Renal pelvis (tissue), 12 donors: ENCODE measurements at places on chromosomes 6 and 20. TPM values are rescaled to one million over a fixed set of nuclear protein-coding genes. Genes with fewer than 3 reads are reported as not detected.

Gene IP6K3
- polyA plus RNA-seq = 0.83 TPM

Gene FBXO5
- polyA plus RNA-seq = 30.1 TPM

Gene MEP1A
- not detected for polyA plus RNA-seq

Gene SNAI1
- polyA plus RNA-seq = 12.8 TPM

Gene EFCAB8
- 0.09 TPM for polyA plus RNA-seq

Gene REPS1
- 60.4 TPM for polyA plus RNA-seq

Gene SAMD3
- polyA plus RNA-seq = 0.64 TPM

Gene SCUBE3
- polyA plus RNA-seq = 55.7 TPM

Gene BCKDHB
- 24.2 TPM for polyA plus RNA-seq

Gene SLC44A4
- 66.9 TPM for polyA plus RNA-seq

Gene BPI
- 1.5 TPM for polyA plus RNA-seq

DNA sequence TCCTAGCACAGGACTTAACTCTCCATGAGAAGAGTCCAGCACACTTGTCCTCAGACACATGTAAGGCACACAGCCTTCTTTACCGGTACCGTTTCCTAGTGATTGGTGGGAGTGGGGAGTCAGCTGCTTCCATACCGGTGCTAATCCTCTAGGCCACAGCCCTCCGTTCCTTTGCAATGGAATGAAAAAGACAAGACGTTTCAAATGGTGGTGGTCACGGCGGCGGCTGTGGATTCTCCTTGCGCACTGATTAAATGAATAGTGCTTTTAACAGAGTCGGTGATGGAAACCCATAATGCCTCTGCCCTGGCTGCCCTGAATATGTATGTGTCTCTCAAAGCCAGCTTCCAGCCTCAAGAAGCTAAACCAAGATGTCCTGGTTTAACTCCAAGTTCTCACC lies 34.8 kb upstream of the GABRR1 start:
- no peak for DNase-seq

DNA sequence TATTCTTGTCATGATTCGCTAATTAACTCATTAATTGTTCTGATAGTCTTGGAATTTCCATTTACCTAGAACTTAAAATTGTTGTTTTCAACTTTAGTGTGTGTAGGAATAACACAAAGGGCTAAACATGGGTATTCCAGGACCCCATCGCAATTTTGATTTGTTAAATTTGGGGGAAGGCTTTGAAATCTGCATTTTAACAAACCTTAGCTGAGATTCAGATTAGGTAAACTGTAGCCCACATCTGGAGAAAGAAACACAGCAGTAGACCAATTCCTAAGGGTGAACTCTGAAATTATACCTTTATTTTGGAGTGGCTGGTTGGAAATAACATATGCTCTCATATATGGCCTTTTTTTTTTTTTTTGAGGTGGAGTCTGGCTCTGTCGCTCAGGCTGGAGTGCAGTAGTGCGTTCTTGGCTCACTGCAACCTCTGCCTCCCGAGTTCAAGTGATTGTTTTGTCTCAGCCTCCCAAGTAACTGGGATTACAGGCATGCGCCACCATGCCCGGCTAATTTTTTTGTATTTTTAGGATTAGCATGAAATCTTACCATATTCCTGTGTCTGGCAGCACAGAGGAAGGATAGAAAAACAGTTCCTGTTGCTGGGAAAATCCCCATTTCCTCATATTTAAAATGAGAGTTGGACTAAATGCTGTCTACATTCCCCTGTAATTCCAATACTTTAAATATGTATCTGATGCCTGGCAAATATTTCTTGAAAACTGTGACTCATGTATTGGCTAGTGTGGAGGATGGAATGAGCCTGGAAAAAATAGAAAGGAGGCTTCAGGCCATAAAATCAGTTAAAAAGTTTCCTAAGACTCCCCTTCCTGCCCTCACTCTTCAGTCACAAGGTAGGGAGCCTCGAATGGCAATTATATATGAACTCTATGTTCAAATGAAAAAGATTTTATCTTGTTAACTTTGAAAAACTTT lies 96.7 kb upstream of the FAM184A start:
- no peak for DNase-seq

DNA sequence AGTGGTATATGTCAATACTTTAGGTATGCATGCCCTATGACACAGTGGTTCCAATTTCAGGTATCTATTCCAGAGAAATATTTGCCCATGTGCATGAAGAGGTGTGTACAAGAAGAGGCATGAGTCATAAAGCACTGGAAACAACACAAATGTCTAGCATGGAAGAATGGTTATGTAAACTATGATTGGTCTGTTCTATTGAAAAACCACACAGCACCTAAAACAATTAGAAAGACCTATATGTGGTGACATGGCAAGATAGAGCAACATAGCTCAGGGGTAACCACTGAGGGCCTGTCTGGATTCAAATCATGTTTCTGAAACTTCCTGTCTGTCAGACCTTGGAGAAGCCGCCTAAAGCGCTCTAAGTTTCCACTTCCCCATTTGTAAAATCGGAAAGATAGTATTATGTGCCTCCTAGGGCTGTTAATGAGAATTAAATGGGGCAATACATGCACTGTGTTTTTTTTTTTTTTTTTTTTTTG lies 76.0 kb upstream of the SHLD1 start:
- DNase-seq = no peak

DNA sequence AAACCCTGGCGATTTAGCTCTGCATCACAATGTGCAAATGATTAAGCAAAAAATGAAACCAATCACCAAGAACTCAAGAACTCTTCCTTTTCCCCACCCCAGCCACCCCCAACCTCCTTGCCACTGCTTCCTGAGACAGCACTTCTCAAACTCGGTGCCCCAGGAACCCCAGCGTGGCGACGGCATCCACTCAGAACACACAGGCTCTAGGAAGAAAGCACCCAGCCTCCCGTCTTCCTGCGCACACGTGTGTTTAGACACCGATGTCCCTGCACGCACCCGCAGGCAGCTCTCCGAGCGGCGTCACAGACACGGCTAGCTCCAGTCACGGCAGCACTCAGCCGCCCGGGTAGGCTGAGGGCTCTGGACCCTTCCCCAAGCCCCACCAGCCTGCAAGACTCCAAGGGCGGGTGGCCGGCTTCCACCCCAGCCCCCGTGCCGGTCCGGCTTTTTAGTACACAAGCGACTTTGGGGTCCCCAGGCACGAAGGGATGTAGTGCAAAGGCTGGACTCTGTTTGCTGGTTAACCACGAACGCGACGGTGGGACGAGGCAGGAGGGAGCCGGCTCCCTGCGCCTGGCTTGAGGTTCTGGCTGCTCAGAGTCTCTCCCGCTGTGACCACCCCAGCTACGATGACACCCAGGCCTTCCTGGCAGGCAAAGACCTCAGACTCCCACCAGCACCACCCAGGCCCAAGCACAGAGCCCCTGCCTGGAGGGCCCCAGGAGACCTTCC lies 51.9 kb downstream of the KCNQ2 start:
- DNase-seq = no peak

GRCh38 chr6:117502580-117502979 lies 20.1 kb downstream of the DCBLD1 start:
- DNase-seq = no peak

GRCh38 chr6:3813918-3814317 lies 35.3 kb upstream of the FAM50B start:
- no peak for DNase-seq

GRCh38 chr20:64229507-64230061 lies 26.0 kb upstream of the PCMTD2 start:
- DNase-seq = no peak

DNA sequence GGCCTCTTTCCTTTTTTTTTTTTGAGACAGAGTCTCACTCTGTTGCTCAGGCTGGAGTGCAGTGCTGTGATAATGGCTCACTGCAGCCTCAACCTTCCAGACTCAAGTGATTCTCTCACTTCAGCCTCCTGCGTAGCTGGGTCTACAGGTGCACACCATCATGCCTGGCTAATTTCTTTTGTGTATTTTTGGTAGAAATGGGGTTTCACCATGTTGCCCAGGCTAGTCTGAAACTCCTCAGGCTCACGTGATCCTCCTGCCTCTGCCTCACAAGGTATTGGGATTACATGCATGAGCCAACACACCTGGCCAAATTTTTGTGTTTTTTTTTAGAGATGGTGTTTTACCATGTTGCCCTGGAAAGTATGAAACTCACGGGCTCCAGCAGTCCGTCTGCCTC lies 29.3 kb downstream of the SRC start:
- no peak for DNase-seq

DNA sequence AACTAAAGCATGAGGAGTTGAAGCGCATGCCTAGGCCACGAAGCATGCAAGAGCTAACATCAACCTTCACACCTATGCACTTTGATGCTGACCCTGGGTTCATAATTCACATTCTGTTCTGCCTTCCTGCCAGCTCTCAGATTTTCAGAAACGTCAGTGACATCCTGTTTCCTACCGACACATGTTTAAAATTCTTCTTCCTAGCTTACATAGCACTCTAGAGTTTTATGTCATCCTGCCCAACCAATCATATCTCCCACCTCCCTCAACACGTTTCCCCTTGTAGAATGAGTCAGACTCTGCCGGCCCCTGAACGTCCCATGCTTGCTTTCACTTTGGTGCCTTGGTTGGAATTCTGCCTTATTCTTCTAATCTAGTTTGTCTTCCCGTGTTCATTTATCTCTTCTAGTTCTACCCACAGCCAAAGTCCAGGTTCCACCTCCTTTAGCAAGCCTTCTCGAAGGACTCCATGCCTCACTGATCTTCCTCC lies 97.2 kb upstream of the MAP7 start:
- DNase-seq = no peak

DNA sequence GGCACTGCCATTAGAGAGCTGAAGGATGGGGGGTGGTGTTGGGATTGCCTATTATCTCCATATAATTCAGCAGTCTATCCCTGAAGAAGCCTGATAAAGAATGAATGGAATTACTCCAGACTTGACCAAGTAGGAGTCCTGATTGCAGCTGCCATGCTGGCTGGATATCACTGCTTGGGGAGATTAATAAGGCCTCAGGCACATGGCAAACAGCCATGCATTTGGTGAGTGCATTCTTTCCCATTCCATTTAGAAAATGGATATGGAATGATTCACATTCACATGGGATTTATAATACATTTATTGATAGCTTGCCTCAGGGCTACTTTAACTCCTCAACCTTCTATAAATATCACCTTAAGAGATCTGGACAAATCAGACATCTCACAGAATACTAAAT lies 49.6 kb upstream of the HLA-A start:
- no peak for DNase-seq

GRCh38 chr20:43798291-43799149 lies 71.7 kb upstream of the GTSF1L start:
- DNase-seq = peak; percentile 12

DNA sequence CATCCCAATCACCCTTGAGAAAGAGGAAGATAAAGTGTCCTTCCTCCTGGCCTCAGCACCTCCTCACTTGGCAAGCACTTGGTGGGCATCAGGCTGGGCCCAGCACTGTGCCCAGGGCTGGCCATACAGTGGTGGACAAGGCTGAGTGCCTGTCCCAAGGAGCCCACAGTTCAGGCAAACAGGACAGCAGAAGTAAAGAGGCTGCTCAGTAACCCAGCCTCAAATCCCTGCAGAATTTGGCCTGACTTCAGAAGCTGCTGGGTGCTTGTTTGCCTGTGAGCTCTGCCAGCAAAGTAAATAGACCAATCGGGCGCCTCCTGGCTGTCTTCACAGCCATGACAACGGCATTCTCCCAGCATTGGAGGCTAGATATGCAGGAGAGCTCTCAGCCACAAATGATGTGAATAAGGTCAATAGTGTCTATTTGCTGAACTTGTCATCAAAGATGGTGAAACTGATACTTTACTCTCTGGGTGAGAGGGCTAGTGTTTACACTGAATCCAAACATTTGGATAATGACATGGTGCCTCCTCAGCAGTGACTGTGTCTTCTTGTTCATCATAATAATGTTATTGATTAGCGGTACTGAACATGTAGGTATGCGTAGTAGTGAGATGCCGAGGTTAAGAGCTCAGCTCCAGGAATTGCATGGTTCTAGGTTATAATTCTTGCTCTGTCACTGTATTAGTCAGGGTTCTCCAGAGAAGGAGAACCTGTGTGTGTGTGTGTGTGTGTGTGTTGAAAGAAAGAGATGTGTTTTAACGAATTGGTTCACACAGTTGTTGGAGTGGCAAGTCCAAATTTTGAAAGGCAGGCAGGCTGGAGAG lies 36.9 kb upstream of the FANCE start:
- DNase-seq = peak; percentile 57

GRCh38 chr20:63029358-63030121 lies 22.8 kb upstream of the BHLHE23 start:
- DNase-seq = no peak

DNA sequence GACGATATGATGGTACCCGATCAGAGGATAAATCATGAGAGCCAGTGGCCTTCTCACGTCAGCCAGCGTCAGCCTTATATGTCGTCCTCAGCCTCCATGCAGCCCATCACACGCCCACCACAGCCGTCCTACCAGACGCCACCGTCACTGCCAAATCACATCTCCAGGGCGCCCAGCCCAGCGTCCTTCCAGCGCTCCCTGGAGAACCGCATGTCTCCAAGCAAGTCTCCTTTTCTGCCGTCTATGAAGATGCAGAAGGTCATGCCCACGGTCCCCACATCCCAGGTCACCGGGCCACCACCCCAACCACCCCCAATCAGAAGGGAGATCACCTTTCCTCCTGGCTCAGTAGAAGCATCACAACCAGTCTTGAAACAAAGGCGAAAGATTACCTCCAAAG lies 122.2 kb downstream of the TMEM242 start:
- no peak for DNase-seq

GRCh38 chr20:56572172-56572571 lies 39.1 kb downstream of the FAM209B start:
- no peak for DNase-seq

- DNase-seq = no peak
Measured at GRCh38 chr6:7532821-7533220, 8.7 kb upstream of the DSP start.

- no peak for DNase-seq
Measured at GRCh38 chr6:117542493-117542892, 59.8 kb downstream of the GOPC start.

DNA sequence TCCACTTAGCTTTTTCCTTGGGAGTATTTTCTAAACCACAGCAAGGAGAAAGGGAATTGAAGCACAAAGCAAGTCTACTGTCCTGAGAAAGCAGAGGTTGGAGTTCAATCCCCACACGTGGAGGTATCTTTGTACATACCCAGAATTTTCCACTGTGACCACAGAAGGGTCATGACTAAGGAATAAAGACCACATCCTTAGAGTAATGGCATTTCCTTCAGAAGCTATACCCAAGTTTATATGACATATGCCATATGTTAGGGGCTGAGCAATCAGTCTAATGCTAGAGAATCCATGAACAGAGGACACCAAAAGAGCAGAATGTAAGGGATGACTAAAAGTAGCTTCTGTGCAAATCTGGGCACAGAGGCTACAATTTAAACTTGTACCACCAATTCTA lies 46.4 kb downstream of the ATG5 start:
- no peak for DNase-seq

DNA sequence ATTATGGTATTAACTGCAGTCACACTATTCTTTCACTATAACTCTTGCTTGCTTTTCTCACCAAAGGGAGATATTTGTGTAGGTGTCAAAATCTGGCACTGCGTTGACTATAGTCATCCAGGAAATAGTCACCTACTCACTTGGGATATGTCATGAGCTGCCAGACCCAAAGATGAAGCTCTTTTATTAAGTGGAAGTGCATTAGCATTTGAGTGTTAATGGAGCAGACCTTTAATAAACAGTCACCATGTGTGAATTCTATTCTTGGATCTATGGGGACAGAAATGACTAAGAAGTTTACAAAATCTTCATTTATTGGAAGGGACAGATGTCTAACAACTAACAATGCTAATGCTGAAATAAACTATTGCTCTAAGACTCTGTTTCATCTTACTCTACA lies 130.1 kb upstream of the NEDD9 start:
- DNase-seq = no peak
